T-helper 9 cell (primary cell): ENCODE measurements at places on chromosomes 5 and 9.

DNA sequence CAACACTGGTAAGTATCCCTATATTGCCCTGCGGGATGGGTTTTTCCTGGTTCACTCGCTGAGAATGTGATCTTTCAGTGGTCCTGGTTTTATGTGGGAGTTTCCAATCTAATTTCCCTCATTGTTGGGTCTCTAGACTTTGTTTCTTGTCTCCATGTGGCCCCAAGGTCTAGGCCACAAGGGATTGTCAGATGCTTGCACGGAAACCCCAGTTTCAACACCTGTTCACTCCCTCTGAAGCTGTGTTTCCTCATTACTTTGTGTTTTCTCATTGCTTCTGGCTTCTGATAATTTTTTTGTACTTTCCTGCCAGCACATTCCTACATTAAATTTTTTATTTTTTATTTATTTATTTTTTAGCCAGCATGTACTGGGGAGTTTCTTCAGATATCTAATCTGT is 191.5 kb downstream of the TTLL11 start:
- DNase-seq, result no peak

GRCh38 chr5:170405817-170406216 is 16.6 kb upstream of the KCNMB1 start:
- no peak for DNase-seq

DNA sequence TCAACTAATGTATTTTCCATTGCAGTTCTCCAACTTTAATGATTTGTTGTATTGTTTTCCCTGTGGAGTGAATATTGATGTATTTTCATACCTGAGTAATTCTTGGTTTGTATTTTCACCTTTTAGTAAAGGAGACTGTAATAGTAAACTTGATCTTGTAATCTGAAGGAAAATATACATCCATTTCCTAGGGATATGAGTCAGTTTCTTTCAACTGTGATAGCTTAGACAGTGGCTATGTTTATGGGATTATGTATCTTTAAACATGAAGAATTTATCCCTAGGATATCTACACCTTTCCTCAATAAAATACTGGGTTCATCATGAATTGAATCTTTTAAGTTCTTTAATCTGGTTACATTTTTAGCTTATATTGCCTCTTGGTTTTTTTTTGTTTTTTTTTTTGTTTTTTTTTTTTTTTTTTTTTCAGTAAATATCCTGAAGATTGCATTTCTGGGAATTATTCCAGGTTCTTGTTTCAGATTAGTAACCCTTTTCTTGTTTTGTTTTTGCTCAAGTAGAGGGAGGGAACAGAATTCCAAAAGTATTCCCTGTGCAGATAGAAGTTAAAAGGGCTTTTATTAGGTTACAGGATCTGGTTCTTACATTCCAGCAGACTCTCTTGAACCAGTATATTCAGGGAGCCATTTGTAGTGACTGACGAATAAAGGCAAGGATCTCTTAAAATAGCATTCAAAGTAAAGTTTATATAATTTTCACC is 7.1 kb downstream of the WDR36 start:
- DNase-seq, result no peak

DNA sequence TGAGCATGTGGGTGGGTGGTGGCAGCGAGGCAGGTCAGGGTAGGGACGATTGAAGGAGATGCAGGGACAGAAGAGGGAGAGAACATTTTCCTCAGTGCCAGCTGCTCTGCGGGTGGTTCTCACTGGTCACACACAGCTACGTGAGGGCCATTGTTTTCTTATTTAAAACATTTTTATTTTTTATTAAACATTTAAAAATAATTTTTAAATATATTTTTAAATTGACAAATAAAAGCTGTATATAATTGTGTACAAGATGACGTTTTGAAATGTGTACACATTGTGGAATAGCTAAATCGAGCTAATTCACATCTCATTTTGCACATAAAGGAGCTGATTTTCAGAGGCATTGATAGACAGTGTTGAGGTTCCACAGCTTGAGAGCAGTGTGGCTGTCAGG is 14.0 kb downstream of the FAM240B start:
- no peak for DNase-seq

GRCh38 chr9:7788772-7789171 is 10.8 kb downstream of the DMAC1 start:
- no peak for DNase-seq

- DNase-seq, result no peak
Observed at GRCh38 chr5:130164966-130165365, 260.7 kb downstream of the CHSY3 start.

DNA sequence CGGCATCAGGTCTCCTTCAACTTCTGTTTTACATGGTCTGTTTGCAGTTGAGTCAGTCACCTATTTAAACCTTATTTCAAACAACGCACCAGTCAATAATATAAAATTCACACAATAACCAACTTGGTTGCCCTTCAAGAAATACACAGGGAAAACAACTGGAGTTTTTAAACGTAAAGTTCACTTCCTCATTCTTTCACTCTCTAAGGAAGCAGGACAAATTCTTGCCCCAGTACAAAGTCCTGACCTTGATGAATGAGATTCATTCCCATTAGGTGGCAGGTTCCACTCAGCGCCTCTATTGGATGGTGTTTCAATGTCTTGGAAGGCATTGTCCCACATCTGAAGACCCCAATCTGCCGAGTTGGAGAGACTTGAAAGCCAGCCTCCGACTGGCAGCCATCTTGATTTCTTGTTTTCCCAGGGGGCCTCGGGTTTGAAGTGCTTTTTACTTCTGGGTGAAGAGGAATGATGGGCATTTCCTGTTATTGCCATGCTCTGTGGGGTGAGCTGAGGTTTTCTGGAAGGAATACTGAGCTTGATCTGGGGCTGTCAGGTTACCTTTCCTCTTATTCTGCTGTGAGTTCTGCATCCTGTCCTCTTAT is 105.0 kb downstream of the ACER2 start:
- no peak for DNase-seq

GRCh38 chr9:121774715-121775613 is 123.5 kb downstream of the DAB2IP start:
- DNase-seq, result no peak

GRCh38 chr9:133210202-133210532 is 1.1 kb upstream of the OBP2B start:
- no peak for DNase-seq

GRCh38 chr5:93874080-93874479 is 132.7 kb upstream of the POU5F2 start:
- DNase-seq, result no peak

GRCh38 chr5:149782018-149782894 is 52.1 kb downstream of the PPARGC1B start:
- DNase-seq, result no peak

DNA sequence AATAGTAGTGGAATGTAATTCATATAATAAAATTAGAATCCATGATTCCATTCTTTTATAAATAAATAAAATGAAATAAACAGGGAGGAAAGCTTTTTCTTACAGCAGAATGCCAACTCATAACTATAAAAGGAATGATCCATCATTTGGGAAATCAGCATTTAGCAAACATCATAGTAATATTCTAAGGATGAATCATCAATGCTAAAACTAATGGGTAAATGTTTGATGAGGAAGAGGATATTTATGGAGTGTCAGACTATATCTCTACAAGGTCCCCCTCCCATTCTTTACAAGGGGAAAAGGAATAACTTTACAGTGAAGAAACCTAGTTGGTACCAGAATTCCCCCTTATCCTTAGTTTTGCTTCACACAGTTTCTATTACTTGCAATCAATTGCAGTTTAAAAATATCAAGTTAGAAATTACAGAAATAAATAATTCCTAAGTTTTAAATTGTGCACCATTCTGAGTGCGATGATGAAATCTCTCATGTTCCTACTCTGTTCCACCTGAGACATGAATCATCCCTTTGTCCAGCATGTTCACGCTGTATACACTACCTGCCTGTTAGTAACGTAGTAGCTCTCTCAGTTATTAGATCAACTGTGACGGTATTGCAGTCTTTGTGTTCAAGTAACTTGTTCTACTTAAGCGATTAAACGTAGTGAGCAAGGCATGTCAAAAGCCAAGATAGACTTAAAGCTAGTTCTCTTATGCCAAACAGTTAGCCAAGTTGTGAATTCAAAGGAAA is 14.2 kb upstream of the JAKMIP2 start:
- DNase-seq, result no peak

DNA sequence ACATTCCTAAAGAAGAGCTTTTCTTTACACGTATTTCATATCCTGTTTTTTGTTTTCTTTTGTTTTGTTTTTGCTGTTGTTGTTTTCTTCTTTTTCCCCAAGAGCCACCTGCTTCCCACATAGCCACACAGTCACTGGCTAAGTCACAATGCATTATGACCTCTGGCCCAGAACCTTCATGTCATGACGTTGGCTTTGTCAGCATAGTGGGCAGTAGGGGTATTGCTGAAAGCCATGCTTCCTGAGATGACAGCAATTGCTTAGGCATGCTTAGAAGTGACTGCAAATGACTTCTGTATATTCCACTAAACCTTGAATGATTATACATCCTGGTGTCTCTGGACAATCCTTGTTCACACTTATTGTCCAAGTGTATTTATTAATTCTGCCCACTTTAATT is 375.8 kb downstream of the TAF11L14 start:
- no peak for DNase-seq

GRCh38 chr9:7093040-7093439 is 335.3 kb downstream of the KDM4C start:
- DNase-seq, result no peak

DNA sequence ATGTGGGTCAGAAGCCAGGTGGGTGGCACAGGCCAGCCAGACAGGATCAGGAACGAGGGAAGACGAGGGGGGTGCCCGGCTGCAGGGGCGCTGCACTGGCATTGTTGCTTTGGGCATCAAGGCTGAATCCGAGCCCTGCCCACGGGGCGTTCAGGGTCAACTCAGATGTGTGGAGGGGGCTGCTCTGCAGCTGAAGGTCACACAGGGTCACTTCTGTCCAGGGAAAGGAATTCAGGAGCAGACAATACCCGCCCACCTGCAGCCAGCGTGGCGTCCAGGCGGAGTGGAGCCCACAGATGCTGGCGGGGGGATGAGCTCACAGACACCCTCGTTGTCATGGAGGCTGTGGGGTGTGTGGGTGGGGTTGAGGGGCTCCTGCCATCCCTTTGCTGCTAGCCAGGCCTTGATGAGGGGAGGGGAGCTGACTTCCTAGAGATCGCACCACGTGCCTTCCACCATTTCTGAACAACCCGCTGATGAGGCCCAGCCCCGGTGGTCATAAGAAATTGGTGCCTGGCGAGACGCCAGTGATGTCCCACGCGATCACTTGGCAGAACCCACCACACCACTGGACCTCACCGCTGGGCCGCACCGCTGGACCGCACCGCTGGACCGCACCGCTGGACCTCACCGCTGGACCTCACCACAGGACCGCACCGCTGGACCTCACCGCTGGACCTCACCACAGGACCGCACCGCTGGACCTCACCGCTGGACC is 31.2 kb downstream of the MRPL36 start:
- no peak for DNase-seq

GRCh38 chr9:1083325-1083913 is 33.3 kb downstream of the DMRT2 start:
- no peak for DNase-seq

GRCh38 chr5:77990020-77990419 is 213.9 kb upstream of the TBCA start:
- no peak for DNase-seq

- no peak for DNase-seq
Observed at GRCh38 chr5:139664727-139665351, 16.7 kb downstream of the CXXC5 start.

DNA sequence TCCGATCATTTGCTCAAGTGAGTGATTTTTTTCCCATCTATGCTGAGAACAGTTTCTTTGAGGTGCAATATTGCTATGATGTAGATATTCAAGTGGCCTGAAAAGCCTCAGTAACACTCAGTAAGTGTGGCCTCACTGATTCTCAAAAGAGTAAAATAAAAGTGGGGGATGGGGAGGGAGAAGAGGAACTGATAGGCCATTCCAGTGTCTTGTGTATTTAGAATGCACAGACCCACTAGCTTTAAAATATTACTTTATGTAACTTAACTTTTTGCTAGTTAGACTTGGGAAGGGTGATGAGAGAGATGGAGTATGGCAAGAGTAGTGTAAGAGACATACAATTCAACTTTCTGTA is 79.5 kb upstream of the ZNF608 start:
- no peak for DNase-seq

GRCh38 chr5:8660133-8660893 is 791.4 kb downstream of the MTRR start:
- no peak for DNase-seq

- no peak for DNase-seq
Observed at GRCh38 chr5:77560677-77561263, 68.7 kb upstream of the WDR41 start.

DNA sequence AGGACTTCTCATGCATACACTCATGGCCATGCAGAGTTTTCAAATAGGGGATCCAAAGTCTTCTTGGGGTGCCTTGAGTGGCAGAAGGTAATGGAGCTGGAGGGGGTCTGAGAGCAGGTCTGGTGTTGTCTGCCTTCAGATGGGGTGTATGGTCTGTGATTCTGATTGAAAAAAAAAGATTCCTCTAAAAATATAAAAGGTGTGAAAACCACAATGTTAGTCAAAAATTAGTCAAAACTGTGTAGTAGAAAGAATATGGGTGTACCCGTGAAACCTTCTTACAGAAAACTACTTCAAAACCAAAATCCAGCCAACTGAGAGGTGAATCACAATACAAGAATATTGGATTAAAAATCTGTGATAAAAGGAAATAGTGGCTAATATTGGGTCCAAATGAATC is 20.1 kb downstream of the DOCK2 start:
- no peak for DNase-seq
